ENCODE measurements at places on chromosomes 2 and 18. TPM values are rescaled to one million over a fixed set of nuclear protein-coding genes. Genes with fewer than 3 reads are reported as not detected.

The POTEJ gene
- total RNA-seq = not detected

The DSEL gene
- total RNA-seq = 32.3 TPM

The GRP gene
- not detected for total RNA-seq

The MARCO gene
- not detected for total RNA-seq

The ZNF396 gene
- total RNA-seq = 1.4 TPM

The ZNF521 gene
- 13.5 TPM for total RNA-seq

The OTOS gene
- not detected for total RNA-seq

The ITGA6 gene
- 12.1 TPM for total RNA-seq

The MAL gene
- not detected for total RNA-seq

The AKAIN1 gene
- not detected for total RNA-seq

The GALNT14 gene
- 0.09 TPM for total RNA-seq

The FBXO41 gene
- 2.5 TPM for total RNA-seq

The TRABD2A gene
- total RNA-seq = 0.51 TPM

The STPG4 gene
- total RNA-seq = not detected

The SMPD4 gene
- 29.9 TPM for total RNA-seq

The TYMS gene
- total RNA-seq = 3.2 TPM

The PROM2 gene
- total RNA-seq = 0.12 TPM

The CYRIA gene
- total RNA-seq = 0.51 TPM
